Stimulated activated CD4-positive, alpha-beta T cell treated with anti-CD3 and anti-CD28 coated beads, Interleukin-1b, Interleukin-23, amount 100 ng/mL, for 48 hours (primary cell): ENCODE measurements at places on chromosomes 2 and 18.

DNA sequence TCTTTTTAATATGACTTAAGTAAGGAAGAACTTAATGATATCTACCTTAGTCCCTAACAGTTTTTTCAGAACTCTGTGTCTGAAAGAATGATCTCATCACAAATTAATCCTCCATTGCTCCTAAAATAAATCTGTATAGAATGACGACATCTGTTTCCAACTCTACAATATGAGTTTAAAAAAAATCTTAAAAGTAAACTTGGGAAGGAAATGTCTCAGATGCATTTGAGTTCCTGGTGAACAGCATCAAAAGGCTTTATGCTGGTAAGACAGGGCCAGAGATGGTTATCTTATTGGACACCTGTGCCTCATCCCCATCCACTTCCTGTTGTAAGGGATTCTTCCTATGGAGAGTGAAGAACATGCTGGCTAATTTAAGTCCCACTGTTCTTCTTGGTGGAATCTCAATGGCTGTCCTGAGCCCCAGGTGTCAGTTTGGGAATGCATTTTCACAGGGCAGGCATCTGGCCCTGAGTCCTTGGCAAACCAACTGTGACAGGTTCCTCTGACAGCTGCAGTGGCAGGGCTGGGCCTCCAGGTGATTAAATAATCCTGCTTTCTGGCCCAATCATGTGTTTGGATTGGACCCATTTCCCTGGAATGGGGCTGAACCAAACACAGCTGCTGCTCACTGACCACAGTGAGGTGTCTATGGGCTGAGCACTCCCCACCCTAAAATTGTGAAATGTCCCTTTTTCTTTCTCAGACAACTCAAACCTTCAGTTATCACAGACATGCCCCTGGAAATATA, 12.9 kb upstream of the NCKAP5 start:
- DNase-seq, result no peak

- no peak for DNase-seq
These were observed 15.0 kb upstream of the TTR start for GRCh38 chr18:31576670-31577069.

GRCh38 chr2:42795841-42796301, 3.5 kb upstream of the HAAO start:
- DNase-seq, result no peak

DNA sequence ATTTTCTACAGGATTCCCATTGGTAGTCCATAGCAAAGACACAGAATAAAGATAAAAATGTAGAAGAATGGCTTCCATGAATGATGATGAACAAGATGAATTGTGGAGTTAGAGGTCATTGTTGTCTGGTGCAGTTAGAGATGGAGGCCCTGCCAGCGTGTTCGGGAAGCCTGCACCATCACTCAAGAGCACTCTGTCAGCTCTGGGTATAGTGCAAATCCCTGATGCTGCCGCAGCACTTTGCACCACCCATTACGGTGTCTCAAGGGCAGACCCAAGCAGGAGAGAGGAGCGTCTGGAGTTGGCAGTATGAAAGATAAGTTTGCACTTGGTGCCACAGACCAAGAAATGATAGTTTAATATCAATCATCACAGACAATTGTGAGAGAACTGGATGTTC, 181.6 kb upstream of the CHST9 start:
- no peak for DNase-seq

DNA sequence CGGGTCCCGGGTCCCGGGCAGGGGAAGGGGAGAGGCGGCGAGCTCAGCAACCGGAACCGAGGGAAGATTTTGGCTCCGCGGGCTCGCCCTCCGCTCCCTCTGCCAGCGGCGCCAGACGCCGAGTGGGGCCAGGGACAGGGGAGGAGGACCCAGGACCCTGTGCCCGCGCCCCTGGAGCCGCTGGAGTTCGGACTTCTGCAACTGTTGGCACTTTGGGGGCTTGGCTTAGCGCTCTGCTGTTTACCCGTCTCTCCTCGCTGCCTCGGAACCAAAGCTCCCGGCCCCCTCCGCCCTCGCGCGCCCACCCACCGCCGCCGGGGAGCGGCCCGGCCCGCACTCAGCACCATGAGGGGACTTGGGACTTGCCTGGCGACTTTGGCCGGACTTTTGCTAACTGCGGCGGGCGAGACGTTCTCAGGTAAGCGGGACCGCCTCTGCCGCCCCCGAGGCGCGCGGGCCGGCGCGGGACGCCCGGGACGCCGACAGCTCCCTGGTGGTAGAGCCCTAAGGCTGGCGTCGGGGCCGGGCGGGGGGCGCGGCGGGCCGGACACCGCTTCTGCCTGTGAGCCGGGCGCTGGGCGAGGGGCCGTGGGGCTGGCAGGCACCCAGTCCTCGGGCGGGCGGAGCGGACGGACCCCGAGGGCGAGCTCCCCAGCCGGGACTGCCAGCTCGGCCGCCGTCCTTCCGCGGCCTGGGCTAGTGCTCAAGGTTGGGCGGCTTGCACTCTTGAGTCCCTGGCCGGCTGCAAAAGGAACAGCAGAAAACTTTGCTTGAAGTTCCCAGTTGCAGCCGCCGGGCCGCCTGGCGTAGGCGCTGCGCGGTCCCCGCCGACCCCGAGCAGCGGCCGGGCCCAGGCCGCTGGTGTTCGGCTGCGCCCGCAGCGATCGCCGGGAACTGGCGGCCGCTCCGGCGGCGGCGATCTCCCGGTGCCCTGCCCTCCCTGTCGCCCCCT, 634 bp downstream of the PTPRM start:
- DNase-seq, result peak; percentile 1

GRCh38 chr2:226873826-226874225, 38.0 kb downstream of the RHBDD1 start:
- peak; percentile 66 for DNase-seq

DNA sequence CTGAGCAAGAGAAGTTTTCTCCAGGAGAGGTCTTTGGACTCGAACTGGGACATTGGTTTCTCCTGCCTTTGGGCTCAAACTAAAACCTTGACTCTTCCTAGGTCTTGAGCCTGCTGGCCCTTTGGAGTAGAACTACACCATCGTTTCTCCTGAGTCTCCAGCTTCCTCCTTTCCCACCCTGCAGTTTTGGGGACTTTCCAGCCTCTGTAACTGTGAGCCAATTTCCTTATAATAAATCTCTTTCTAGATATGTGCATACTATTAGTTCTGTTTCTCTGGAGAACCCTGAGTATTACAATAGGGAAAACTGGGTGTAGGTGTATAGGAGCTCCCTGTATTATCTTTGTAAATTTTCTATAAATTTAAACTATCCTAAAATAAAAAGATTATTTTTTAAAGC, 219.8 kb upstream of the AGAP1 start:
- no peak for DNase-seq

- DNase-seq, result no peak
These were observed 221.4 kb downstream of the IKZF2 start for GRCh38 chr2:212929971-212930370.

DNA sequence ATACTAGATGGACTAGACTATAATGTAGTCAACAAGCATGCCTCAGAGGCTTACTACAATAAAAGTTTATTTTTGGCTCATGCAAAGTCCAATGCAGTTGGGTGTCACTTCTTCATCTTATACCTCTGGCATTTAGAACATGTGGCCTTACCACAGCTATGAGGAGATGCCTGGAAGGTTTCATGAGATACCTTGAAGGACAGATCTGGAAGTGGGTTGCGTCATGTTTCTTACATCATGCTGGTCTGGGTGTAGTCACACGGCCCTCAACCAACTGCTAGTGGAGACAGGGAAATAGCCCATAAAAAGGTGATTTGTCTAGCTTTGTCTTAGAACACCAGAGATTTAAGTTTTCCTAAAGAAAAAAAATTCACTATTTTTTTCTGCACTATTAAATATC, 91.7 kb upstream of the MMADHC start:
- DNase-seq, result no peak

DNA sequence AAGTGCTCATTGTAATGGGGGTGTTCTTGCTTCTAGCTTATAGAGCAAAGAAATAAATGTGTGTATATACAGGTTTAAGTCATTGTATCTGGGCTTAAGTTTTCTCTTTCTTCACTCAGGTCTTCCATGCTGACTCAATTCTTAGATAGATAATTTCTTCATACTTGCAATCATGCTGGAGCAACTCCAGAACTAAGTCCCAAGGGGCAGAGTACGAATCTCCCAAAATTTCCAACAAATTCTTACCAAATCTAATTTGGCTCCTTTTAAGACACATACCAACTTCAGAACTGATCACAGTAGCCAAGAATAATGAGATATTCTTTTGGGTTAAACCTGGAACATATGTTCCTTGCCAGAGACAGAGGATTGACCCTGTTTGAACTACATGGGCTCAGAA, 4.3 kb upstream of the SPAG16 start:
- DNase-seq, result no peak

GRCh38 chr18:59814891-59815290, 84.9 kb upstream of the PMAIP1 start:
- DNase-seq, result no peak

DNA sequence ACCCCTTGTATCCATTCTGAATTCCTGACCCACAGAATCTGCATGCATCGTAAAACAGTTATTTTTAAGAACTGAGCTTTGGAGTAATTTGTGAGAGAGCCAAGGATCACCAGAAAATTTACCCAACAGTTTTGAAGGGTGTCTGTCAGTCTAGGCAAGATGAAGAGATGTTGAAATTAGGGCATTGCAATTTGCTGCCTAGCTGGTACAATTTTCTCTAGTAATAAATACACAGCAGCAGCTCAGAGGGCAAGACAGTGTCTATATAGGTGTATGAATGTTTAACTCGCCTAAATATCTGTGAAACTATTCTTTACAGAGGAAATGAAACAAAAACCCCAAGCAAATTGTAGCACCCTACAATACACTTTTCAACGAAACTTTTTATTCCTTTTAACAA, 377.8 kb upstream of the POU3F3 start:
- DNase-seq, result no peak

DNA sequence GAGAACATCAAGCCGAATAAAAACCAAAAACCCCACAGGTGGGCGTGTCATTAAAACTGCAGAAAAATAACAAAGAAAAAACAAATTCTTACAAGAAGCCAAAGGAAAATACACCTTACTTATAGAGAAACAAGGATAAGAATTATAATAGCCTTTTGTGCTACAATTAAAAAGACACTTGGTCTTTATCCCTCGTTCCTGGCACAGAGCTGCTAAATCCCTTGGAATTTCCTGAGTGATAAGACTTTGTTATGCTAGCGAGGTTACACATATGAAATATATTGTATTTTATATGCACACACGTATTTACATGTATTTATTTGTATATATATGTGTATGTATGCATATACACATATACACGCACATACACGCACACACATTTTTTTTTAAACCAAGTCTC, 325.3 kb upstream of the TFPI start:
- DNase-seq, result no peak

DNA sequence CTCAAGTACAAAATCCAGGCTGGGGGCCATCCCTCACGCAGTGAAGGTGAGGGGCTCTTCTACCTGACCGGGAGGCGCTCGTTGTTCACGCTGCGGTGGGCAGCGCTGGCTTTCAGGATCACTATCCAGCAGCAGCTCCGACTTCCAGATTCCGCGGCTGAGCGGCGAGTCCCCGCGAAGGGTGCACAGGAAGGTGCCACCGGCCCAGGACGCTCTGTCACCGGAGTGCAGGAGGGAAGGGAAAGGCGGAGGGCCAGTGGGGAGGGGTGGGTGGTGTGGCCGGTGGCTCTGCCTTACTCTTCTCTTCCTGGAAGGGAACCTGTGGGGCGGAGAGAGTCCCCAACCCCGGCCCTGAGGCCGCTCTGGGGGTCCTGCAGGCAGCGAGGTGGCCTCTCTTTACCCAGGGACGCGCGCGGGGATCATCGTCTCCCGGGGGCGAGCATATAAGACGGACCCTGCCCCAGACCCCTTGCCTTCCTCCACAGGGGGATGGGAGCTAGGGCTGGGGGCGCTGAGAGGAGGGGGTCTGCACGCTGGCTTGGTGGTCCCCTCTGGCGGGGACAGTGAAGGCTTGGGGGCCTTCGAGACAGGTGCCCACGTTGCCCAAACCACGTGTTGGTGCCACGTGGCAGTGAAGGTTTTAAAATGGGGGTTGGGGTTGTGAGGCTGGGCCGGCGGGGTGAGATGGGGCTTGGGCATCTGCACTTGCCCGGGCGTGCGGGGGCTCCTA, 26.9 kb upstream of the HS6ST1 start:
- DNase-seq, result no peak

GRCh38 chr18:59743566-59743965, 46.3 kb upstream of the CCBE1 start:
- DNase-seq, result no peak
